ENCODE measurements at places on chromosomes 3 and 15. TPM values are rescaled to one million over a fixed set of nuclear protein-coding genes. Genes with fewer than 3 reads are reported as not detected.

Gene MEGF11
- total RNA-seq: 1.5 TPM

Gene C3orf85
- total RNA-seq: not detected

Gene ADAMTSL3
- total RNA-seq: 11.7 TPM

Gene FOXL2NB
- not detected for total RNA-seq

- no peaks in the 10 kb centered on the region for H3K36me3 ChIP-seq
- H3K4me3 ChIP-seq: no peak overlapping the region
- no peaks in the 10 kb centered on the region for H3K27me3 ChIP-seq
- H3K4me1 ChIP-seq: no peaks in the 10 kb centered on the region
These were observed 256.3 kb downstream of the SCAPER start for GRCh38 chr15:76648732-76649444.

- H3K27me3 ChIP-seq: no peaks in the 10 kb centered on the region
- H3K4me3 ChIP-seq: no peak overlapping the region
These were observed 6.3 kb downstream of the LAMP3 start for GRCh38 chr3:183156266-183156665.

Gene TTC23
- total RNA-seq: 48.5 TPM

DNA sequence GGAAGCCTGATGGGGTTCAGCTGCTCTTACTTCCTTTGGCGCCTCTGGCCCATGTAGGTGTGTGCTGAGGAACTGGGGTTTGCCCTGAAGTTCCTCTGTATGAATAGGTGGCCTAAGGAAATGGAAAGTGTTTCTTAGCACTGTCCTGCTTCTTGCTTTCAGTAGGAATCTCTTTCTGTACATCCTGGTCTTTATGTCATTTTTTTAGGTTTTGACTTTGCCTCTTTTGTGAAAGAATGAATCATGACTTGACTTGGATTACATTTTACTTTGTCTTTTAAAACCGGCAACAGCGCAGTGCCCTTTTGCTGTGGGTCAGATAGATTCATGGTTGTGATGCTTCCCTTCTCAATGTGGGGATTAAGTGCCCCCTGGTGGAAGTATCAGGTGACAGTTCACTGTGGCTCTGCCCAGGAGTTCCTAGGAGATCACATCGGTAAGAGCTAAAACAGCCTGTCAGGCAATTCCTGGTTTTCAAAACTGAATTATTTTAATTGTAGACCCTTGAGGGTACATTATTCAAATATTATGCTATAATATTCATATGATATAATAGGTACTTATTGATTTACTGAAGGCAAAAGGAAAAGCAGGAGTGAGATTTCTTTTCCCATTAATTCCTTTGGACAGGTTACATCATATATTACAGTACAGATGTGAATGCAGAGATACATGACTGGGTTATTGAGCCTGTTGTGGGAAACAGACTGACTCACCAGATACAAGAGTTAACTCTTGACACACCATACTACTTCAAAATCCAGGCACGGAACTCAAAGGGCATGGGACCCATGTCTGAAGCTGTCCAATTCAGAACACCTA is 95.4 kb downstream of the HCN4 start:
- no peak overlapping the region for H3K27ac ChIP-seq
- H3K4me1 ChIP-seq: peaks cover 2% of the 10 kb centered on the region
- H3K36me3 ChIP-seq: peaks cover 9% of the 10 kb centered on the region
- H3K4me3 ChIP-seq: no peak overlapping the region
- DNase-seq: peak; percentile 69
- H3K27me3 ChIP-seq: no peaks in the 10 kb centered on the region

DNA sequence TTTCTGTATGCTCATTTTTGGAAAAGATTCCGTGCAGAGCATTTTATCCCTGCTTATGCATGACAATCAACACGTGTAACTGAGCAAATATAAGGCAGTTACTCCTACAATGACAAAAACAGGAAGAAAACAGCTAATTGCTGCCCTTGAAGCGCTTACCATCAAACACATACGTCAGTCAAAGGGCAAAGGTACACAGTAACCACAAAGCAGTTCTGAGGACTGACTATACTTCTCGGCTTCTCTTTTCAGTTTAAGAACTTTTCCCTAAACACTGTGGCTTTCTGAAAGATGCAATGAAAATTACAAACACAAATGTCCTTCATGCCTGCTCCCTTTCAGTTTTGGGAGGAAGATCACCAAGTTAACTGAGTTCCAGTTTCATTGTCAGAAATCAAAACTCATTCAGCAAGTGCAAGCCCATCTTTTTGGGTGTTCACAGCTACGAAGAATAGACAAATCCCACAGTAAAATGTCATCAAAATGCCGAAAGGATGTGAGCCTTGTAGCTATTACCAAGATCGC is 602.8 kb downstream of the FOXP1 start:
- H3K27ac ChIP-seq: no peak overlapping the region
- no peak overlapping the region for H3K4me3 ChIP-seq
- H3K4me1 ChIP-seq: peaks cover 34% of the 10 kb centered on the region
- no peak for DNase-seq
- no peaks in the 10 kb centered on the region for H3K27me3 ChIP-seq

Gene CP
- total RNA-seq: 89.8 TPM

Gene DGKG
- total RNA-seq: 13.7 TPM

DNA sequence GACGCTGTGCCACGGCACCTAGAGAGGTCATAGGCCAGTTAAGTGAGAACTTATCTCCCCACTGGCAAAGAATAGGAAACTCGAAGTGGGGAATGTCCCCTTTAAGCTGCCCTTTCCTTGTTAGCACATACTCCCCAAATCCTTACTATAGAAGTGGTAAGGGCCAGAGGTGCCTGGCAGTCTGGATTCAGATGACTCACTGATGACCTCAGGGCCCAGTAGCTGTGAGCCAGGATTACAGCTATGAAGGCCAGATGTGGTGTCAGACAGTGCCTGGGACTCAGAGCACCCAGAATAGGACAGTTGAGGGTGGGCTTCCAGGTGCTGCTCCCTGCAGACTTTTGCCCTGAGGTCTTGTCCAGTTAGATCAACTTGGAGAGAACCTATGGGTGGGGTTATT is 37.7 kb downstream of the PDIA5 start:
- H3K27ac ChIP-seq: no peak overlapping the region
- peaks cover 4% of the 10 kb centered on the region for H3K4me1 ChIP-seq
- H3K4me3 ChIP-seq: no peak overlapping the region
- DNase-seq: no peak

Gene BCL2A1
- total RNA-seq: 27.4 TPM

Gene THAP10
- total RNA-seq: 3.1 TPM

Gene BNC1
- total RNA-seq: 0.40 TPM

DNA sequence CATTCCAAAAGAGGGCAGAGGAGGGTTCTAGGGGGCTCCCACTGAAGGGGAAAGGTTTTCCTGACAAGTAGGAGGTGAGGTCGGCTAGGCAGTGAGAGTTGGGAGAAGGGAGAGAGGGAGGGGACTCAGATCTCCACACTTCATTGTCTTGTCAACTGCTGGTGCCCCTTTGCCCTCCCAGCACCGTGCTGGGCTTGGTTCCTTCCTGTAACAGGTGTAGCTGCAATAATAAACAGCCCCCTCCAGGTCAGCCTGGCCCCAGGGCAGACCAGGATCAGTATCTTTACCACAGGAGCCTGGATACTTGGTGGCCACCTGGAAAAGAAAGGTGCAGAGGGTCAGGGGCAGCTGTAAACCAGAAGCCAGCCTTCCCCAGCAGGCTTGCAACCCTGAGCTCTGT is 2.9 kb upstream of the KCTD6 start:
- no peak overlapping the region for H3K27ac ChIP-seq
- H3K4me1 ChIP-seq: peaks cover 21% of the 10 kb centered on the region
- no peak for DNase-seq
- H3K4me3 ChIP-seq: no peak overlapping the region

GRCh38 chr3:127221037-127221436 is 28.1 kb downstream of the PRR23E start:
- no peaks in the 10 kb centered on the region for H3K36me3 ChIP-seq
- no peak for DNase-seq
- no peak overlapping the region for H3K4me3 ChIP-seq
- no peaks in the 10 kb centered on the region for H3K27me3 ChIP-seq
- no peak overlapping the region for H3K27ac ChIP-seq

Data from lung (tissue), 17 donors.